Activated T-helper 1 cell treated with anti-CD3 and anti-CD28 coated beads, Interleukin-12 subunit alpha, Interleukin-12 subunit beta, Interleukin-2, Interleukin-4 antibody, amounts not matched to agents 30 ng/mL and 10 ng/mL and 1 ng/mL, durations not matched to agents 14 hours and 24 hours and 36 hours (primary cell): ENCODE measurements at places on chromosomes 13 and 19. TPM values are rescaled to one million over a fixed set of nuclear protein-coding genes. Genes with fewer than 3 reads are reported as not detected.
A peak's percentile ranks its signal among the peaks of the same experiment; 100 is the strongest.

DNA sequence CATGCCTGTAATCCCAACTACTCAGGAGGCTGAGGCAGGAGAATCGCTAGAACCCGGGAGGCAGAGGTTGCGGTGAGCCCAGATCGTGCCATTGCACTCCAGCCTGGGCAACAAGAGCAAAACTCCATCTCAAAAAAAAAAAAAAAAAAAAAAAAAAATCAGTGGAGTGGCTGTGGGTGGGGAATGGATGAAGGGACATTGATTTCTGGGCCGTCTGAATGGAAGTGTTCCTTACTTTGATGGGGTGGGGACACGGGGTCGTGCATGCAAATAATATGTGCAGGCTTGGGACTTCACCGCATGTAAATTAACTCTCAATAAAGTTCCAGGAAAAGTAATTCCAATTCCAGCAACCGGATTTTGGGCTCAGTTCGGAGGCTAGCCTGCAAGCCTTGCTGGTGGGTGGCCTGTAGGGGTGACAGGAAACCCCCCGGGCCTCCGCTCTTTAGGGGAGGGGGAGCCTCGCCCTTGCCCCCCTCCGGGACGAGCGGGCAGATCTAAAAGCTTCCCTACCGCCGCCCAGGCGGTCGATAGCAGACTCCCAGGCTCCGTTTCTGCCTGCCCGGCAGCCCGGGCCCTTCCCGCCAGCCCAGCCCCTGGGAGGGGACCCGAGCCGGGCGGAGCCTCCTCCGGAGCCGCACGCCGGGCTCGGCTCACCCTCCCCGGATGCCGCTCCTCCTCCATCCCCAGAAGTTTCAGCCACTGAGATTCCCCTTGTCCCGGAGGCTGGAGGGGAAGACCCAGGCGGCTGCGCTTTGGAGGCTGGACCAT is 48.0 kb upstream of the ADGRE5 start:
- no peak for DNase-seq
- H3K36me3 ChIP-seq: no peaks in the 10 kb centered on the region
- H3K27me3 ChIP-seq: no peaks in the 10 kb centered on the region
- H3K4me3 ChIP-seq: no peak overlapping the region
- peaks cover 5% of the 10 kb centered on the region for H3K4me1 ChIP-seq

GRCh38 chr13:26668357-26669146 is 92.0 kb downstream of the GPR12 start:
- DNase-seq: no peak
- H3K27ac ChIP-seq: no peak overlapping the region
- no peaks in the 10 kb centered on the region for H3K4me1 ChIP-seq
- no peaks in the 10 kb centered on the region for H3K36me3 ChIP-seq
- H3K4me3 ChIP-seq: no peak overlapping the region

DNA sequence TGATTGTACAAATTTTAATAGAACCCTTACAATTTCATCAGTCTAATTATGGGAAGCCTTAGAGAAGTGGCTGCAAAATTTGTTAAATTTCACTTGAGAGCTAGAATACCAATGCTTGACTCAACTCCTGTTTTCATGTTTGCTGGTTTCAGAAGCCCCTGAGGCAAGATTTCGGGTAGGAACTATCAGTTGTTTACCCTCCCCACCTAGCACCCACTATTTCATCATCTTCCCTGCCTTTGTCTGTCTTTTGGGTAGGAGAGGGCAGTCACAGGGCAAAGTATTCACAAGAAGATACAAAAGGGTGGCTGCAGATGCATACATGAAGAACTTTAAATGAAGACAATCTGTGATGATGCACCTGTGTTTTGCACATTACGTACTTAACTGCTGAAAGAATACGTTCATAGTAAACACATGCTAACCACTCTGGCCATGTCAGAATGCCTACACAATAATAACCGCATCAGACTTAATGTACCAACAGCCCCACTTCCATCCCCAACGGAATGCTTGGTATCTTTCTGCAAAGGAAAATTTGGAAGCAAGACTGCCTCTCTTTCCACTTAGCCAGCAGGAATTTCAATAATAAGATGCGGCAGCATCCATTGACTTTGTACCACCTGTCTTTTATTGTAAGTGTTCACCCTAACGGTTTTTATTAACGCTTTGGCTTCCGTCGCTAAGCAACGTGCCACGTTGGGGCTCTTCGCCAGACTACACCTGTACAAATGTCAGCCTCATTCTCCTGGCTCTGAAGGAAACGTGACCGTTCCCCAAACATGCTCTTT is 30.4 kb downstream of the TPT1 start:
- H3K36me3 ChIP-seq: no peaks in the 10 kb centered on the region
- DNase-seq: no peak
- peaks cover 18% of the 10 kb centered on the region for H3K4me1 ChIP-seq
- H3K27me3 ChIP-seq: peaks cover 16% of the 10 kb centered on the region

GRCh38 chr13:39776439-39776838 is 121.0 kb downstream of the COG6 start:
- peak overlapping the region; percentile 3 for H3K4me3 ChIP-seq
- H3K27ac ChIP-seq: peak overlapping the region; percentile 91
- H3K4me1 ChIP-seq: peaks cover 43% of the 10 kb centered on the region
- H3K27me3 ChIP-seq: no peaks in the 10 kb centered on the region
- no peak for DNase-seq

DNA sequence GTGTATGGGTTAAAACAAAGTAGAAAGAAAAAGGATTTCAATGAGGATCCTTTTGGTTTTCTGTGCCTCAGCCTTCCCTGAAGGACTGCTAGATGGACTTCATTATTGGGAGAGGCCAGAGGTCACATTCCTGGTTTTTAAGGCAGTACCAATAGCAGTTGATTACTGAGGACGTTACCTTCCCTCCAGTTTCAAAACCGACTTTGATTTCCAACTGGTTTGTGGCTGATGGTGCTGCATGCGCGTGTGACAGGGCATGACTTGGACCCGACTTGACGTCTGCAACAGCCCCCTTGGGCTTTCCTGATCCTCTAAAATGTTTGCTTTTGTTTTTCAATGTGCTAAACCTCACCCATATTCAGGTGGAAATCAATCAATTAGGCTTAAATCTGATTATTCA is 314.3 kb upstream of the ARGLU1 start:
- no peaks in the 10 kb centered on the region for H3K36me3 ChIP-seq
- no peaks in the 10 kb centered on the region for H3K4me1 ChIP-seq
- no peak for DNase-seq
- H3K27ac ChIP-seq: no peak overlapping the region
- no peaks in the 10 kb centered on the region for H3K27me3 ChIP-seq
- H3K4me3 ChIP-seq: no peak overlapping the region

The CDX2 gene
- not detected in 2 replicates for total RNA-seq
